Fibroblast of skin of back (primary cell): ENCODE measurements at places on chromosomes 2 and 18.
A peak's percentile ranks its signal among the peaks of the same experiment; 100 is the strongest.

- peak; percentile 27 for DNase-seq
These were observed 292.1 kb upstream of the KLHL29 start for GRCh38 chr2:23092831-23093230.

GRCh38 chr2:189347540-189347939 lies 93.7 kb upstream of the WDR75 start:
- DNase-seq: peak; percentile 93

DNA sequence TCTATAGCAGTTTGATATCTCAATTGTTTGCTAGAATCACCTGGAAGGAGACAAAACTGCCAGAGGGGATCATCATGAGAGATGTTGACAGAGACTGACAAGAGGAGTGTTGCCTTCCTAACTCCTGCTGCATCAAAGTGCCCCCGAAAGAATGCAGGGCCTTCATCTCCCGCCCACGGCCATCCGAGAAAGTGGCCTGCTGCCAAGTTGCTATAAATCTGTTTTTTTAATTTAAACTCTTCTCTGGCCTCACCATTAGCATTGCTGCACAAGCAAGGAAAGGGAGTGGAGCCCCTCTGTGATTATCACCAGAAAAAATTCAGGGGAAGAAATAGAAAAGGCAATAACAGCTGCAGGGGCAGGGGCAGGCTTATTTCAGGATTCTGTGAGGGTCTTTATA lies 238.1 kb upstream of the EPHA4 start:
- DNase-seq: no peak

DNA sequence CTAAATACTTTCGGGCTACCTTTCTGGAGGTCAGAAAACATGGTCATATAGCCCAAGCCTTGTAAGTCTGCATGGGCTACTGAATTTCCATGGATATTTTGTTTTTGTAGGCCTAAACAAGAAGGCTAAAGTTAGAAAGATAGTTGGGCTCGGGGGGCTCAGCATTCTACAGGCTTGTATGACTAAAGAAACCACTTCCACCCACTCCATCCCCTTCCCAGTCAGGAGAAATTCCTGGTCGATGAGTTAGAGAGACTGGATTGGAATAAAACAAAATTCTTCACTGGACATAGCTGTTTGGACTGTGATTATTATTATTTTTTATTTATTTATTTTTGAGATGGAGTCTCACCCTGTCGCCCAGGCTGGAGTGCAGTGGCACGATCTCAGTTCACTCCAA lies 539.4 kb upstream of the TNP1 start:
- peak; percentile 84 for DNase-seq

DNA sequence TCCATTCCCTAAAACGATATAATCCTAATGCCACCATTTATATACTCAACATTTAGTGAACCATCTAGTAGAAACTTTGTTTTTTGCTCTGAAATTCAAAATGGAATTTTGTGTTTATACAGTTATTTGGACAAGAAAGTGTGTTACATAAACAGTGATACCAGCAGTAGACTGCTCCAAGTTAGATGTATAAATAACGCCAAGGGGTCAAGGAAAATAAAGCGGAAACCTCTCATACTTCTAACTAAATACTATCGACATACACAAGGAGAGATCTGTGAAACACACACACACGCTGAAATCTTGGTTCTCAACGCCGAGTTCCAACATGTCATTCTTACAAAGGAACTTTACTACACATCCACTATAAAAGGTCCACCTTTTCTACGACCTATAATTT lies 1.2 kb downstream of the TXNL1 start:
- peak; percentile 6 for DNase-seq

DNA sequence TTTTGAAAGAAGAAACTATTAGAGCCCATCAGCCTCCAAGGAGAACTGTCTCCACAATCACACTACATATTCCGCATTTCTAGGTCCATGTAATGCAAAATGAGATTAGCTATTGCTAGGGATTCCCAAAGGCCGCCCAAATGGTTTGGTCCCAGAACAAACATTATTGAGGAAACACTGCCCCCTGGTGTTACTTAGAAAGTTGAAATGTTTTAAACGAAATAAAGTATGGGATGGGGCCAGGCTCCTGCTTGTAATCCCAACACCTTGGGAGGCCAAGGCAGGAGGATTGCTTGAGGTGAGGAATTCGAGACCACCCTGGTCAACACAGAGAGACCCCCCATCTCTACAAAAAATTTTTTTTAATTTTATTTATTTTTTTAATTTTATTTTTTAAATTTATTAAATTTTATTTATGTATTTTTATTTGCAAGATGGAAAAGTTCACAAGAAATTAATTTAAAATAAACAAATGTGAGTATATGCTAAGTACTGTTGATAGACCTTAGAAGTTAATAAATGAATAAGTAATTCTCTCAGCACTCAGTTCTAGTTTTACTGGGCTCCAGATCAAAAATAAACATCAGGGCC lies 5.5 kb downstream of the NHEJ1 start:
- peak; percentile 73 for DNase-seq

DNA sequence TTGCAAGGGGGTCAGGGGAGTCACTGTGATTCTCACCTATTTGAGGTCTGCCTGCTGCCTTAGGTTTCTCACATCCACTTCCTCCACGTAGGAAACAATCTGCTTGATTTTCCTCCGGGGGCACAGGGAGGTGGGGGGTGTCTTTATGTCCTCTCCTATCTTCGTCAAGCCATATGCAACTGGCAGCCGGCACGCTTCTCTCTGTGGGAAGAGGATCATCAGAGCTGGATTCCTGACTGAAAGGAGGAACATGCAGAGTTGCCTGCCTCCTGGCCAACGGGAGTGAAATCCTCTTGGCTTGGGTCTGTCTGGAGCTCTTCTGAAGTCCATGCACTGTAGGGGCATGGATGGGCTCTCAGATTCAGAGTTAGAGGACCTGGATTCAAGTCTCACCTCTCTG lies 43.1 kb upstream of the ACVR1 start:
- no peak for DNase-seq

DNA sequence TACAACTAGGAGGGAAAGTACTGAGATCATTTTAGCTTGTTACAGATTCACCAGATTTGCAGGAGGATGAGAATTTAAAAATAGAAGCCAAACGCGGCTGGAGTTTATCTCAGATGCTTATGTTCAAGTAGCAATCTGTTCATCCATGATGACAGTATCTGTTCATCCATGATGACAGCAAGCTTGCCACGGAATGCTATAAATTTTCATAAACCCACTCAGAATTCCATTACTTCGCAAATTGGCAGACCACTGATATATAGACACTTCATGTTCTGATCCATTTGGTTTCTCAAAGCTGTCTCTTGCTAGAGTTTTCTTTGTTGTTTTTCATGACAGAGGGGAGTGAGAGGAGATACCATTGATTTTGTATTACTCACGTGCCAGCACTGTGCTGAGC lies 84.2 kb downstream of the GAREM1 start:
- DNase-seq: no peak

- peak; percentile 30 for DNase-seq
These were observed 137.9 kb downstream of the ICOS start for GRCh38 chr2:204074456-204074855.

GRCh38 chr2:125562924-125563323 lies 1093.0 kb upstream of the GYPC start:
- no peak for DNase-seq

DNA sequence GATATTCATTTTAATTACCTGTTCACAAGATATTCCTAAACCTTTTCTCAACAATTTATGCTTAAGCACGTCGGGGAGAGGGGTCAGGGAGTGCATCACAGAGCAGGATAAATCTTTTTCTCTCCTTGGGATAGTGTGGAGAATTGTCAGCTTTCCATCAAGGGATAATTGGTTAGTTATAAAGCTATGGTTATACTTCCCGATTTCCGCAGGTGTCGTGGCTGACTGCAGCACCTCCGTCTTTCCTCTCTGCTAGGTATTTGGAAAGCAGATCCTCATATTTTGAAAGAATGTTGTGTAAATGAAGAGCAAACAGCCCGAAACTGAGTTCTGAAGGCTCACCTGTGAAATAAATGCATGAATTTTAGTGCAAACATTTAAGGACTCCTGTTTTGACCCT lies 778 bp downstream of the DYNC2LI1 start:
- no peak for DNase-seq

GRCh38 chr18:61360404-61361383 lies 27.5 kb downstream of the CDH20 start:
- no peak for DNase-seq
